NCI-H1694 (cell line): ENCODE measurements at places on chromosomes 4 and X.

DNA sequence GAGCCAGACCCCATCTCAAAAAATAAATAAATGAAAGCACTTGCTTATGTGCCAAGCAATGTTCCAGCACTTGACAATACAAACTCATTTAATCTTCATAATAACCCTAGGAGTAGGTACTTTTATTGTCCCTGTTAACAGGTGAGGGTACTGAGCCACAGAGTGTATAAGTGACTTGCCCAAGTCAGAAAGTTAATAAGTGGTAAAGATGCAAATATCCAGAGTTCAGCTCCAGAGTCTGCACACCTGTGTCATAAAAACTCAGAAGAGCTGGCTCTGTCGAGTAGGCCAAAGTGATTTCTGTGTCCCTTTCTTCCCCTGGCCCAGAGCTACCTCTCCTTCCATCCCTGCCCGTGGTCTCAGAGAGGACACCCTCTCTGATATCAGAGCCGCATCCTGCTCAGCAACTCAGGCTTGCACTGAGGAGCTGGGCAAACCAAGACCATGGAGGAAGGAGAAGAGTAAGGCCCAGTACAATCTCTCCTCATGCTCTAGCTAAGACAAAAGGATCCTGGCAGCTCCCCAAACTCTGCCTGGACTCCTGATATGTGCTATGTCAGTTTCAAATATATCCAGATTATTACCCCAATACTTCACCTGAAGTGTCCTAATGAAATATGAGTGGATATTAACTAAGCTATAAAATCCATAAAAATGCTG lies 136.3 kb downstream of the HS6ST2 start:
- no peak for DNase-seq

- DNase-seq, result no peak
Observed at GRCh38 chr4:163540448-163540847, 46.0 kb downstream of the TMA16 start.

DNA sequence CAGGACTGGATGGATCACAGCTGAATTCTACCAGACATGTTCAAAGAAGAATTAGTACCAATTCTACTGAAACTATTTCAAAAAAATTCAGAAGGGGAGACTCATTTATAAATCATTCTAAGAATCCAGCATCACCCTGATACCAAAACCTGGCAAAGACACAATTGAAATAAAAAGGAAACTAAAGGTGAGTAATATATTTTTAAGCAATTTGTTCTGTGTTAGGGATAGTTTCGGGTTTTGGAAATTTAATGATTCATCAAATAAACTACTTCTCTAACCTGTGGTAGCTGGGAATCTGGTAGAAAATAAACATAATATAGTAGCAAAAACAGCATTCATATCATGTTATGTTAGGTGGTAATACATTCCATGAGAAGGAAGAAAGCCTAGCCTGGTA lies 662.2 kb upstream of the BOD1L1 start:
- DNase-seq, result no peak

- DNase-seq, result no peak
Observed at GRCh38 chr4:81030981-81031791, 678 bp downstream of the BMP3 start.

DNA sequence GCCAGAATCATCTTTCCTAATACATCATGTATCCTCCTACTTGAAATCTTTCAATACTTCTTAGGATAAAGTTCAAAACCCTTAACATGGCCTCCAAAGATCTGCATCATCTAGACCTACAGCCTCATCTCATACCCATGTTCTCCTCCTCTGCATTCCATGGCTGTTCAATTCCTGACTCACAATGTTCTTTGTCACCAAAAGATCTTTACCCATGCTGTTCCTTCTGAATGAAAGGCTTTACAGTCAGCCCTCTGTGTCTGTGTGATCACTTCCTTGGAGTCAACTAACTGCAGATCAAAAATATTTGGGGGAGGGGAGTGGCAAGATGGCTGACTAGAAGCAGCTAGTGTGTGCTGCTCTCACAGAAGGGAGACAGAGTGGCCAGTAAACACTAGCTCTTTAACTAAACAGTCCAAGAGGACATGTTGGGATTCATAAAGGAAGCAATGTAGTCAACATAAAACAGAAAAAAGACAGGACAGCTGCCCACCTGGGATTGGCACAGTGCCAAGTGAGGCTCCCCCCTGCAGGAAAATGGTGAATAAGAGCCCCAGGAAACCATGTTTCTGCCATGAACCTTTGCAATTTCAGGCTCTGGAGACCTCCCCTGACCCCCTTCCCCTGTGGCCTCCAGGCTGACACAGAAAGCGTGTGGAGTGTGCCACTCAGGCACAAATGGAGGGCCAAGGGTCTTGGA lies 31.9 kb downstream of the CBR4 start:
- no peak for DNase-seq

- no peak for DNase-seq
Observed at GRCh38 chr4:7821245-7822136, 118.2 kb downstream of the AFAP1 start.

- no peak for DNase-seq
Observed at GRCh38 chrX:145178268-145178667, 69.0 kb upstream of the SPANXN1 start.

GRCh38 chr4:15536552-15537499 lies 67.1 kb downstream of the CC2D2A start:
- DNase-seq, result no peak

- no peak for DNase-seq
Observed at GRCh38 chrX:20995829-20996228, 378.4 kb upstream of the CNKSR2 start.

GRCh38 chr4:19375136-19375804 lies 876.4 kb upstream of the SLIT2 start:
- no peak for DNase-seq

GRCh38 chr4:147325571-147325981 lies 155.3 kb upstream of the EDNRA start:
- no peak for DNase-seq
